Activated CD8-positive, alpha-beta memory T cell treated with anti-CD3 and anti-CD28 coated beads for 24 hours (primary cell): ENCODE measurements at places on chromosomes 3 and 15.

- no peak for DNase-seq
These were observed 36.0 kb upstream of the ULK4 start for GRCh38 chr3:41997702-41998550.

- peak; percentile 68 for DNase-seq
These were observed 3.4 kb downstream of the PARP9 start for GRCh38 chr3:122560680-122561079.

- DNase-seq = no peak
These were observed 1.9 kb downstream of the ROBO1 start for GRCh38 chr3:79765911-79766310.

DNA sequence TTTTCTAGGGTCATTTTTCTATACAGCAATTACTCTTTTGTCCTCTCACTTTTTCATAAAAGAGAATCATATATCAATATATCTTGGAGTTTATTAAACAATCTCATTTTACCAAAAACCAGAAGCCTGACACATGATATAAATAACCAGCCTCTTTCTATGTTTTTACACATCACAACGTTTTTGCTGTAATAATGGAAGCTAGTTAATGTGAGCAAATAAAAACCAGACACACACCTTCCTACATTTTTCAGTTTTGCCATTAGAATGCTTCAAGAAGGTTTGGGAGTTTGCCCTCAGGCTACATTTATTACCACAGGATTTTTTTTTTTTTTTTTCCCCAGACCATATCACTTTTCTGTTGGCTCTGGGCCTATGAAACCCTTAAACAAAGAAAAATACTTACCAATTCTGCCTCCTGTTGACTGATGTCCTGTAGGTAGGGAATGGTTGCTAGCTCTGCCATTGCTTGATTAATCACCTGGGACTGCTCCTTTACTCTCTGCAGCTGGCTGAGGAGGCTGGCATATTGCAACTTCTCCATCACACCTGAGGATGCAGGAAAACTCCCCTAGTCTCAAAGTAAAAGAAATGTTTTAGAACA is 165.5 kb downstream of the ECT2 start:
- no peak for DNase-seq

DNA sequence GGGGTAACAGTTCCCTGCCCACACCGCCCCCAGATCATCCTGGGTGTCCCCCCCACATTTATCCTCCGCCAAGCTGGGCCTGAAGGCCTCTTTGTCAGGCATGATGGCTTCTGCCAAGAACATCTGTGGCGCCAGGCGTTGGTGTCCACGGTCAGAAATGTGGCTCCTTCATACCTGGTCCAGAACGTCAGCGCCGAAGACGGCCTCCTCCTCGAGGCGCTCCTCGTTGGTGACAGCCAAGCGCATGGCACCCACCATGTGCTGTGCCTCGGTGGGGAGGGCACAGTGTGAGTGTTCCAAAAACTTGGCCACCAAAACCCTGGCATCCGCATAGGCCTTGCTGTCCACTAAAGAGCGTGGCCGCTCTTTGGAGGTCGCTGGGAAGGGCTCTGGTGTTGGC is 146.5 kb downstream of the NSMCE3 start:
- no peak for DNase-seq

DNA sequence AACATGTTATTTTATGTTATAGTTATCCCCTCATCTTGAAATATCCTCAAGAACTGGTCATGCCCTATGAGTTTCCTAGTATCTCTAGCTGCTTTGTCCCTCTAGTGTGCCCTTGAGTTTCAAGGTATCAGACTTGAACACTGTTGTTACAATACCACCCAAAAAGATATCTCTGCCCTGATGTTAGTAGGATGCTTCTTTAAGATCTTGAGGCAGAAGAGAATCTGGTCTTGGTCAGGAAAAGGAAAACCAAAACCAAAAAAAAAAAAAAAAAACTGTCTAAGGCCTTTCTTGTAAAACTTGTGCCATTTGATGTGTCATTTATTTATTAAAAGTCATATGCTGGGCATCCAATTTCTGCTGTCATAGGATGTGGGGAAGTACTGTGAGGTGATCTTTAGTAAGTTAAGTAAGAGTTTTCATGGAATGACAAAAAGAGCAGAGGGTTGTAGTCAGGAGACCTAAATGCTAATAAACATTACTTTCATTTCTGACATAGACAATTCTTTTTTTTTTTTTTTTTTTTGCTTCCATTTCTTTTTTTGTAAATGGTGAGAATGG is 229.7 kb downstream of the NECTIN3 start:
- DNase-seq = no peak

DNA sequence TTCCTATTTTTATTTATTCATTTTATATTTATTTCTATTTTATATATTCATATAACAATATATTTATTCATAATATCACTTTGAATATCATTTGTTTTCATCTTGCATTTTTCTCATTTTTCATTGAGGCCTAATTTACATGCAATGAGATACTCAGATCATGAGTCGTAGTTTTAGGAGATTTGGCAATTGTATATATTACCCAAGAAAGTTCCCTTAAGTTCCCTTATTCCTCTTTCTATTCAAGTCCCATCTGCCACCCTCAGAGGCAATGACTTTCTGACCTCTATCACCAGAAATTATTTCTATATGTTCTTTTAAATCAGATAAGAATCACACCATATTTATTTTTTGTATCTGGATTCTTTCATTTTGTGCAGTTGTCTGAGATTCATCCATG is 329.1 kb upstream of the TPRG1 start:
- no peak for DNase-seq

DNA sequence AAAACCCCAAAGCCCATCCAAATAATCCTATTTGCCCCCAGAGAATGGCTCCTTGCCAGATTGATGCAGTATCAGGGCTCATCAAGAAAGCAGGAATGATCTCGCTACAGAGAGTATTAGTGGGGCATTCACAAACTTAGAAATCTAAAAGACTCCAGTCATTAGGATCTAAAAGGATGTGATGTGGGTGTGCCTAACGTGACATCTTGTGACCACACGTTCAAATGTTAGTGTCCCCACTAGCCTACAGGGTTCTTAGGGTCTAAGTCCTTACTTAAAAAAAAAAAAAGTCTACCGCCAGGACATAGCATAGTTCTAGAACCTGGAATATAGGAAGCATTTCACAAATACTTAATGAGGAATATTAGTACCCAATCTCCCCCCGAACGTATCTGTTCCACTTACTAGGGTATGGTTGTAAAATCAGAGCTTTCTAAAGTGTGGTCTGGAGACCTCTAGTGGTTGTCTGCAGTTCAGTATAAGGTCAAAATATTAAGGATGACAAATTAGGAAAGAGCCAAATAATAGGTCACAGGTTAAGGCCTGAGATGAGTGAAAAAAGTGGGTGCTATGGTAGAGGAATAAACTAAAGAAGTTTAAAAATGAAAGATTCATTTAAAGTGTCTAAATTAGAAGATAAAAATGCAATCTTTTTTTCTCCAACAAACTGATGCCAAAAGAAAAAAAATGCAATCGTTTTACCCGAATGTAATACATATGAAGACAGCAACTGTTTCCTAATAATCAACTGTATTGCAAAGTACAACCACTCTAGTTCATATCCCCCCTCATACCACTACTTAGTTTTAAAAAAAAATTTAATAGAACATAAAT is 4.2 kb upstream of the CHRM5 start:
- DNase-seq = no peak

GRCh38 chr3:35664460-35664919 is 25.2 kb downstream of the ARPP21 start:
- DNase-seq = no peak

GRCh38 chr3:143237077-143237627 is 117.6 kb downstream of the CHST2 start:
- no peak for DNase-seq

- DNase-seq = no peak
These were observed 150.6 kb upstream of the UMPS start for GRCh38 chr3:124579641-124580040.

DNA sequence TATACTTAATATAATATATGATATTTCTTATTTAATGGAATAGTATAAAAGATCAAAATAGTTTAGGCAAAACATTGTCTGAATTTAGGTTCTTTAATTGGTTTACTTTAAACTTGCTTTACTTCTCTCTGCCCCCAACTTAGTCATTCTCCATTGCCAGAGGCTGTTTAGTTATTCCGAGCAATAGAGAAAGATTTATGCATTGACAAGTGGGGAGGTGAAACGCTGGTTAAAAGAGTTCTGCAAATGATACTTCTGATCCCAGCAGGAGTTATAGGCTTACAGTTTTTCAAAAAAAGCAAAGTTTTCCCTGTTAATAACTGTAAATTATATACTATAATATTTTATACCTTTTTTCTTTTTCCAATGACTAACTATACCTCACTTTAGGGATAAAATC is 145.4 kb downstream of the EPHA3 start:
- no peak for DNase-seq

GRCh38 chr15:48976444-48977088 is 12.8 kb upstream of the SHC4 start:
- no peak for DNase-seq

GRCh38 chr3:161305095-161305991 is 66.0 kb downstream of the SPTSSB start:
- DNase-seq = no peak

DNA sequence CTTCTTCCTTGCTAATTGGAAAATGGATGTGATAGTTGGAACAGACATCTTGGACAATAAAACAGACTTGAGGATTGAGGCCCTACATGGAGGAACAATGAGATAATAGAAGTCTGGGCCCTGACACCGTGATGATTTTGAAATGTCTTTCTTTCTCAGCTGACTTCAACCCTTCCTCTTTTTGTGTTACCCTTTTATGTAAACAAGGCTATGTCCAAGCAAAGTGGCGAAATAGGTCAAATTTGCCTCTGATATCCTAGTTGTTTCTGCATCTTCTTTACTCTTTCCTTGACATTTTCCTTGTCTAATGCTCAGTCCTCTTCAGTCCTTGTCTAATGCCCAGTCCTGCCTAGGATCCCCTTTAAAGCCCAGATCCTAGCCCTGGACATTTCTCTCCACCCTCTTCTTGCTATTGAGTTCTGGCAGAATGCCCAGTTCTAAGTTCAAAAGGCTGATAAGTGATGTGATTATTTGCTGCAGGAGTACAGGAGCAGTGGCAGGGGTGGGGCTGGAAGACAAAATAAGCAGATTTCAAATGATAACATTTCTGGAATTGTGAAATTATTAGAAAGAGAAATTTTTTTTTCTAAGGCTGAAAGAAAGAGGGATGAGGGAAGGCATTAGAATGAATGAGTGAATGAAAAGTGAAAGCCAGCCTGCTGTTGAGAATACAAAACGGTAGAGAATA is 6.5 kb upstream of the VPS8 start:
- no peak for DNase-seq
